ENCODE measurements at places on chromosomes 5 and 9. TPM values are rescaled to one million over a fixed set of nuclear protein-coding genes. Genes with fewer than 3 reads are reported as not detected.

Gene SLC1A1
- 0.14 TPM for total RNA-seq

Gene LIFR
- 0.11 TPM for total RNA-seq

DNA sequence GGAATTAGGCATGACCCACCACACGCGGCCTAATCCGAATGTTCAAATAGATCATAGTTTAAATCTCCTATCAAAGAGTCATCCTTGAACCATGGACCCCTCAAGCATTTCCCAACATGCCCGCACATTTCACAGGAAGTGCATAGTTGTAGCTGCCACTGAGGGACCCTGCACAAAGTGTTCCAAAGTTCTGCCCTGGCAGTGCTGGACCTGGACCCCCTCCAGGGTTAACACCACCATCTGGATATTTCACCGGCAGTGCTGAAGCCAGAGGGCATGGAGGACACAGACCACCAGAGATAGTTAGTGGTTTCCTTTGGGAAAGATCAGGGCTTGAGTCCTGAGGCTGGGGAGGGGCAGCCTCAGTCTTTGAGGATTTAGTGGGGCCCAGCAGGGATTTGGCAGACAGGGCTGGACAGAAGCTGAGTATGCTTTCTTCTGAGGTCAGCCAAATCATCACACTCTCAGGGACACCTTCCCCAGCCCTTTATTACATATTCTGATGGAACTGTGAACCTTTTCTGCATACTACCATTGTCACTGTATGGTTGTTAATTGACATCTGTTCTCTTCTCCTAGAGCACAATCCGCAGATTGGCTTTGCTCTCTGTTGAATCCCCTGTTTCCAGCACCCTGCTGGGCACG is 143.6 kb upstream of the EFNA5 start:
- no peak for DNase-seq

Gene DNAI1
- total RNA-seq = not detected

Gene SAXO1
- 0.34 TPM for total RNA-seq

DNA sequence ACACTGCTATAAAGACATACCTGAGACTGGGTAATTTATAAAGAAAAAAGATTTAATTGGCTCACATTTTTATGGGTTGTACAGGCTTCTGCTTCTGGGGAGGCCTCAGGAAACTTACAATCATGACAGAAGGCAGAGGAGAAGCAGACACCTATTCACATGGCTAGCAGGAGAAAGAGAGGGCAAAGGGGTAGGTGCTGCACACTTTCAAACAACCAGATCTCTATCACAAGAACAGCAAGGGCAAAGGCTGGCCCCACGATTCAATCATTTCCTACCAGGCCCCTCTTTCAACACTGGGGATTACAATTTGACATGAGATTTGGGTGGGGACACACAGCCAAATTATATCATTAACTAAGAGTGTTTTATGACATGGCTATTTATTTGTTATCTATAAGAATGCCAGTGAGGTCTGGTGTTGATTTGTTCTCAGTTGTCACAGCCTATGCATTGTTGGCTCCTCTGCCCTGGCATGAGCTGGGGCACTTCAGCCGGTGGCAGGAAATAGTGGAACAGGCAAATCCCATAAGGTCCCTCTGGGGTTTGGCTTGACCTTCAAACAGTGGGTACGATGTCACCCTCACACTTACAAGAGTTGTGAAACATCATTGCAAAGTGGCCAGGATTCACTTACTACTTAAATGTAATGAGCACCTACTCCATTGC is 44.1 kb downstream of the SPARC start:
- DNase-seq = no peak

- no peak for DNase-seq
Measured at GRCh38 chr9:35905912-35906679, at the start of gene HRCT1. HRCT1 (plus strand) TSS chr9:35906202; CDS start chr9:35906288, 86 bp downstream.

GRCh38 chr5:95861221-95861863 is 38.8 kb upstream of the GLRX start:
- DNase-seq = no peak

DNA sequence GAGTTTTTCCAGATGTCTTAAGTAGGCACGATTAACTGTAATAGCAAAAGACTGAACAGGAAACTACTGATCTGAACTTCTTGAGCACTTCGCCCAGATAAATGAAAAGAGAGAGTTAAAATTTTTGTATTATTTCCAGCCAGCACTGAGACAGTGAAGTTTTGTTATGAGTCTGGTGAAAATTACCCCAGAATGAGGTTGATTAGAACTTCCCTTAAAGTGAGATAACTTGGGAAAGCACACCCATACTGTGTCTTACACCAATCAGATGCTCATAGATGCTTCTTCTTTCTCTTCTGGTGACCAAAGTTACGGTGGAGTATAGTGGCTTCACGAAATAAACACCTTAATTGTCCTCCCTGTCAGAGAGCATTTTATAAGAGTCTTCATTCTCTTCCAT is 131.8 kb upstream of the SLC12A2 start:
- DNase-seq = no peak

DNA sequence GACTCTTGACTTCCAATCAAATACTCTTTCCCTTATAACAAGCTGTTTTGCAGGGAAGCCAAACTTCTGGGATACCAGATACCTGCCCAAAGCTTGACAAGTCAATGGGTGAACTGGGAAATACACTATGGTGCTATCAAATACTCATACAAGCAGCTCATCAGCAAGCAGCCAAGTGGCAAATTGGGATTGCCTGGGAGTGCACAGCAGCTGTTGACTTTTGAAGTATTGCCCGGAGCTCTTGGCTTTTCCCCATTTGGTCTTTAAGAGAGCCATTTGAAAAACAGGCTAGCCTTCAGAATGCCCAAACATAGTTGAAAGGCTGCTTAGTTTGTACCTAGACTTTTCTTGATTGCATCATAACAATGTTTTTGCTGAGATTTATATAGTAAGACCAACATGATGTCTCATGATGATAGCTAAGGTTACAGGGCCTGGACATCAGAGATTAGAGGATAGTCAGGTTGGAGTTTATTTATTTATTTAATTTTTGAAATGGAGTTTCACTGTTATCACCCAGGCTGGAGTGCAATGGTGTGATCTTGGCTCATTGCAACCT is 210.1 kb upstream of the ZNF608 start:
- no peak for DNase-seq

Gene SUB1
- 327 TPM for total RNA-seq

DNA sequence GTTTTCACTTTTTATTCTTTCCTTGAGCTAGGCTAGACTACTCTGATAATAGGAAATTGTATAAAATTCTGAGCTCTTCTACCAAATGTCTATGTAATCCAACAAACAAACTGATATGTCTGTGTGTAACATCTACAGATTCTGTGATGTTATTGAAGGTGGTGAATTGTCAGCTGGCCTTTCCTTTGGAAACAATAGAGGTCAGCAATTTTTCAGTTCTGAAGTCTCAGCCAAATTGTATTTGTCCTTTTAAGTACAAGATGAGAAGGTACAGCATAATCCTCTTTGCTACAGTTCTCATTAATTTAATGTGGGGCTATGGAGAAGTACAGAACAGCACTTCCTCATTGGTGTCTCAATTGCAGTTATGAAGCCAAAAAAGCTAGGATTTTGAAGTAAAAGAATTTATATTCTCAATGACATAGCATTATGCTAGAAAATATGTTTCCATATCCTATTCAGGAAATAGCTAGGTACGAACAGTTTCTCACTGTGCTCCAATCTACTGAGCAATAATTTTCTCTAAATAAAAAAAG is 198.0 kb downstream of the HINT1 start:
- no peak for DNase-seq

Gene F12
- 0.60 TPM for total RNA-seq

Gene NUTM2G
- total RNA-seq = not detected

DNA sequence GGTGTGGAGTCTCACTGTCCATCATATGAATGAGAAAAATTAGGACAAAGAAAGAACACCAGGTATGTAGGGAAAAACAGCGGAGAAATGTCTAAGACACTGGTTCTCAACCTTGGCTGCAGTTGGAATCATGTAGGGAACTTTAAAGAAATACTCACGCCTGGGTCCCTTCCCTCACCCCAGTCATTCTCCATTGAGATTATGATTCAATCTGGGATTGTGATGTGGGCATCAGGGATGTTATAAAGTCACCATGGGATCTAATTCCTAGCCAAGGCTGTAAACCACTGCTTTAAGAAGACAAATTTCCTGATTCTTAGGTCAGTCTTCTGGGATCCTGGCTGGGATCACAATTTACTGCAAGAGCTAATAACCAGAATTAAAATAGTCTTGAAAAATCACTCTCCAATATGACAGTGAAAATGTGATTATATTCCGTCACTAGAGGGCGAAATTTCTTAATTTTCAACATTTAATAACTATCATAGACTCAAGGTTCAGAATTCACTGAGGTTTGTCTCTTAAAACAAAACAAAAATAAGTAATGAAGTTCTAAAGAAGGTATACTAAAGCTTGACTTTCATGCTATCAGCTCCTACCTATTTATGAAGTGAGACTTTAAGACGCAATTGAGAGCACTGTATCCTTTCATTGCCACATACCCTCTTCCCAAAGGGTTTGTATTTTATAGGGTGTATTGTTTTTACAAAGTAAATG is 60.5 kb downstream of the GLDC start:
- peak; percentile 45 for DNase-seq

DNA sequence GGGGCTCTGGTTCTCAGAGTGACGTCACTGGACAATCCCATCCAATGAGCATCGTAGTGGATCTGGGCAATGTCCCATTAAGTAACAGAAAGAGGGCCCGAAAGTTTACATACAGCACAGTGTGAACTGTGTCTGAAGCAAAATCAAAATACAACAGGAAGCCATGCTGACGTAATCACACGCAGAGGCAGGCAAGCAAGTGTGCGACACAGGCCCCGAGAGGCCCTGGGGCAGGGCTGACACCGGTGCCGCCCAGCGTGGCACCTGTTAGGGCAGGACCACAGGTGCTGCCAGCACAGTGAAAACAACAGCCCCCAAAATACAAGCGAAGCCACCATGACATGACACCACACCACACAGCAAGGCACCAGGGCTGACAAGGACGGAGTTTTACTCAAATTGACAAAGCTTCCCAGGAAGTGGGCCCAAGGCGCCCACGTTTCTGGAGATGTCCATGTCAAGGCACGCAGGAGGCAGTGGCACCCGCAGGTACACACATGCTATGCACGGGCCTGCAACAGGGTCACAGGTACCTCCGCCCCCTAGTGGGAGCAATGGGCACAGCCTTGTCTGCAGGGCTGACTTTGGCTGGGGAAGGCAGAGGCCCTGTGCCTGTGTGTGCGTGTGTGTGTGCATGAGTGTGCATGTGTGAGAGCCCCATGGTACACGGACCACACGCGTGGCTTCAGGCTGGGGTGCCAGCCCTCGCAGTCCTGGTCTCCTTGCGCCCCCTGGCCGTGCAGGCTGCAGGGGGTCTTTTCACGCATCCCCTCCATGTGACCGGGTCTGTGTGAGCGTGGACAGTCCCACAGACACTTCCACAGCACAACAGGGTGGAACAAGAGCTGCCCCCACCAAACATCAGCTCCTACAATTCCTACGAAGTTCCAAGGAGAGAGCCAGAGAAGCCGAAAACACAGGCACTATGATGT is 19.6 kb downstream of the QSOX2 start:
- DNase-seq = peak; percentile 68

Gene CRHBP
- total RNA-seq = not detected

Gene PRRX2
- not detected for total RNA-seq

GRCh38 chr5:136631186-136631585 is 265.8 kb upstream of the TRPC7 start:
- no peak for DNase-seq

GRCh38 chr5:68680366-68680765 is 413.4 kb upstream of the SLC30A5 start:
- no peak for DNase-seq

GRCh38 chr5:54988218-54988617 is 2.8 kb upstream of the ESM1 start:
- DNase-seq = no peak

DNA sequence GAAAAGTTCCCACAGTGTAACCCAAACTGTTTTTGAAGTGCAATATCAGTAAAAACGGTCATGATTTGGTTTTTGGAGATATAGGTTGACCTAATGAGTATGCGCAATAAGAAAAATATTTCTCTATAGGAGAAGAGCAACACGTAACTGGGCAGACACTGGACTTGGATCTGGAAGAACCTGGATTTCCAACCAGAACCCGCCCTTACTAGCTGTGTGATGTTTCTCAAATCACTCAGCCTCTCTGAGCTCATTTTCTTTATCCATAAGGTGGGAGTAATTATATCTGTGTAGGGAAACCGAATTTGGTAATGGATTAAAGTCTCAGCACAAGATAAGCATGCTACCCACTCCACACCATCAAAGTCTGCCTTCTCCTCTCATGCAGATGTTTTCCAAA is 169.1 kb downstream of the COL23A1 start:
- DNase-seq = no peak

Gene BASP1
- total RNA-seq = 0.70 TPM

- no peak for DNase-seq
Measured at GRCh38 chr9:123756484-123757106, 173.3 kb downstream of the DENND1A start.

- DNase-seq = no peak
Measured at GRCh38 chr5:39058178-39058921, 15.8 kb downstream of the RICTOR start.

Gene ACSL6
- 17.6 TPM for total RNA-seq

DNA sequence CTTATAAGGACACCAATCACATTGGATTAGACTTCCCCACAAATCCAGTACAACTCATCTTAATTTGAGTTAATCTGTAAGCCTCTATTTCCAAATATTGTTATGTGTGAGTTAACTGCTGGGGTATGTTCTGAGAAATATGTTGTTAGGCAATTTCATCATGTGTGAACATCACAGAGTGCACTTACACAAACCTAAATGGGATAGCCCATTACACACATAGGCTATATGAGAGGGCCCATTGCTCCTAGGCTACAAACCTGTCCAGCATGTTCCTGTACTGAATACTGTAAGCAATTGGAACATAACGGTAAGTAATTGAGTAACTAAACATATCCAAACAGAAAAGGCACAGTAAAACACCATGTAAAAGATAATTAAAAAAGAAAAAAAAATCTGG is 19.1 kb upstream of the ARSI start:
- DNase-seq = no peak

DNA sequence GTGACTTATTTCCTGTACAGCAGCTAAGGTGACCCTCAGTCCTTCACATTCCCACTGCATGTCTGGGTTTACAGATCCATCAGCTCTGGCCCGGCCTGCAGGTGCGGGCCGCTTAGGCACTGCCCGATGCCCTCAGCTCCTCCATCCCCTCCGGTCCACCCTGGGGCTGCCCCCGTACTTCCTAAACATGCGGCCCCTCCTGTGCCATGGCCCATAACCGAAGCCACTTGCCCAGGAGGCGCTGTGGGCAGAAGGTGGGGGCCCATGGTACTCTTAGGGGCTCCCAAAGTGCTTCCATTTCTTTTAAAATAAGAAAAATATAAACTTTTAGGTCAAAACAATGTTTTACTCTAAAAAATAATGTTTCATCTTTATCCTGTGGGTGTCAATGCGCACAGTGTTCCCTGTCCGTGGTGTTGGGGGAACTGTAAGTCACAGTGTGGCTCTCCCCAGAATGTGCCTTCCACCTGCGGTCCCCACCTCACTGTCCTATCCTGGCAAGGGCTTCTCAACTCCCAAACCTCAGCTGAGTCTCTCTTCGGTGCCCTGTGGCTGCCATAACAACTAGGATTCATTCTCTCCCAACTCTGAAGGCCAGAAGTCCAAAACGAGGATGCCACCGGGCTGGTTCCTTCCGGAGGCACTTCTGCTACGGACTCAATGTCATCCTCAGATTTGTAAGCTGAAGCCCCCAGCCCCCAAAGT is 132.7 kb upstream of the LPCAT1 start:
- DNase-seq = no peak

GRCh38 chr5:114948986-114949621 is 220.6 kb downstream of the TRIM36 start:
- no peak for DNase-seq

GRCh38 chr5:146529984-146530383 is 14.0 kb upstream of the GPR151 start:
- no peak for DNase-seq

Gene TAF11L2
- not detected for total RNA-seq
